Common myeloid progenitor, CD34-positive (primary cell): ENCODE measurements at places on chromosomes 11 and 22.

DNA sequence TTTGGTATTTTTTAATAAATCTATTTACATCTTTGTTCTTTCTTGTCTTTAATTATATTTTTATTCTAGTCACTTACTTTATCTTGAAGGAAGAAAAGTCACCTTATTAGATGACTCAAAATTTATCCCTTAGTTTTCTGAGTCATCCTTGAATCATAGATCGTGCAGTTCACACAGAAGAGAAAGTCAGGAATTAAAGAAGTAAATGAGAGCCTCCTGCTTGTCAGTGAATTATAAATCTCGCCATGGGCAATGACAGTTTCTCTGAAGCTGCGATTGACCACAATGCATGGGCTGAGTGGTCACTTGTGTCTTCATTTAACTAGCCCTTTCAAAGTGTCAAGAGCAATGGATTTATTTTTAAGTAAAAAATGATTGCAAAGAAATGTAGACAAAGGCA is 91.2 kb downstream of the LUZP2 start:
- DNase-seq: no peak

GRCh38 chr11:31969359-31969702 is 121.5 kb upstream of the RCN1 start:
- DNase-seq: no peak

- DNase-seq: no peak
Observed at GRCh38 chr11:4025248-4025966, 69.2 kb upstream of the RRM1 start.

DNA sequence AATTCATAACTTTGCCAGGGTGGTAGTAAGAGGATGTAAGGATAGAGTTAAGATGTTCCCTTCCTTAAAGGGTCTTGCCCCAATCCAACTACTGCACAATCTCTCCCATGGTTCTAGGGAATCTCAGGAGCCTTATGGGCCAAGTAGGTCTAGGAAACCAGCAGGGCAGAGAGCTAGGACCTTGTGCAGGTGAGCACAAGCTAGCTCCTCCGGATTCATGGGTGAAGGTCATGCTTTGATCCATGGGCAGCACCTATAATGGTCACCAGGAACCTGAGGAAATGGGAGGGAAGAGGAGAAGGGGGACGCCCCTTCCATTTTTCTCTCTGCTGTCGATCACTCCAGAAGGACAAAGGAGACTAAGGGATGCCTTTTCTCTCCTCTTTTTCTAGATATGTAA is 16.8 kb downstream of the KCNJ11 start:
- DNase-seq: peak; percentile 47

DNA sequence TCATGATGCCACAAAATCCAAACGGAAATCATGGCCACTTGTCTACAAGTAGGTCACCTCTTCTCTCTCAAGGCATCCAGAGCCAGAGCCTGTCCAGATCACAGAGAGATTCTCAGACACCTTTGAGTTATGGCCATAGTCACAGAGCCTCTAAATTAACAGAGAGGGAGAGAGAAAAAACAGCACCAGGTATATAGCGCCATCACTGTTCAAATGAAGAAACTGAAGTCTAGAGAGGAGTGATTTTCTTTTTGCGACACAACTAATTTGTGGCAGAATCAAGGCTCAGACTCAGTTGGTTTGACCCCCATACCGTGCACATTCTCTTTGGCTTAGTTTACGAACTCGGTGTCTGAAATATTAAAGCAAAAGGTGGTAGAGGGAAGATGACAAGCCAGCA is 512.9 kb downstream of the NTM start:
- no peak for DNase-seq

GRCh38 chr22:20656516-20656901 is 117.4 kb upstream of the SERPIND1 start:
- DNase-seq: peak; percentile 30

DNA sequence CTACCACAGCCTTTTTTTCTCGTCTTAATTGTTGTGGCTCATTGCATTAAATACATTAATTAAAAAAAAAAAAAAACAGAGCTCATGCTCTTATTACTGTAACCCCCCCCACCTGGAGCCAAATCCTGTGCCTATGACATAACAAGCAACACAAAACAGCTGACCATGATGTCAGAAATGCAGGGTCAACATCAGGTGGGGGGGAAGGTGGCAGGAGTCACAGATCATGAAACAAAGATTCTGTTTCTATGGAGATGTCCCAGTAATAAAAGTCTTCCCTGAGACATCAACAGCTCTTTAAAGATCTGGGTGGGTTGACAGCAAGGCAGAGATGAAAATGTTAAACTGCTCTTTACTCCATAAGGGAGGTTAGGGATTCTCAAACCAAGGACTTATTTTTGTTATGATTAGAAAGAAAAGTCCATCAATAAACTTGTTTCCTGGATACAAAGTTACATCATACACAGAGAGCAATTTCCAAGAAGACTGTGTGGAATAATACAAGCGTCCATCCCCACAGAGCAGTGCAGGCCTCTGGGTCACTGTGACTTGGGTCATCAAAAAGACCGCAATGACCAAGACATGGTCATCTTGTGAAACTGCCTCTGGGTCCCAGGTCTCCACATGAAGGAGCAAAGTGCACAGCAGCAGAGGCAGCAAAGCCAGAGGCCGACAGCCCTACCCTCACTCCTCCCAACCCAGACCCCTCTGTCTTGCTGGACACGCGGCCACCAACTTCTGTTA is 42.7 kb upstream of the CYP2D6 start:
- DNase-seq: no peak

- no peak for DNase-seq
Observed at GRCh38 chr11:3014943-3015342, 22.8 kb upstream of the NAP1L4 start.

DNA sequence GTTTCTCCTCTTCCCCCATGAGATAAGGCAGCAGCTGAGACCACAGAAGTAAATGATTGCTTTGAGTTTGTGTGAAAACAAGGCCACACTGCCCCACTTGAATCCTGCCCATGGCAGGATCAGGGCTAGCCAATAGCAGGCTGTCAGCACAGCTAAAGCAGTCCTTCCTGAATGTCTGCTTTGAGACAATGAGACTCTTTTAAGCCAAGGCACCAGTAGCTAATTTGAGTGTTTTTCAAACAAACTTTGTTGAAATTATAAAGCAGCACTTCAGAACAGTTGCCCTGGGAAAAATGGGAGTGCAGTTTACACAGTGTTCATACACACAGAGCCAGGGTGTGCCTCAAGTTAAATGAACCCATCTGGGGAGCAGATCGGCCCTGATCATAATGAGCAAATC is 103.5 kb upstream of the OR5AK2 start:
- no peak for DNase-seq

GRCh38 chr11:114820621-114821020 is 142.3 kb downstream of the NXPE2 start:
- no peak for DNase-seq

DNA sequence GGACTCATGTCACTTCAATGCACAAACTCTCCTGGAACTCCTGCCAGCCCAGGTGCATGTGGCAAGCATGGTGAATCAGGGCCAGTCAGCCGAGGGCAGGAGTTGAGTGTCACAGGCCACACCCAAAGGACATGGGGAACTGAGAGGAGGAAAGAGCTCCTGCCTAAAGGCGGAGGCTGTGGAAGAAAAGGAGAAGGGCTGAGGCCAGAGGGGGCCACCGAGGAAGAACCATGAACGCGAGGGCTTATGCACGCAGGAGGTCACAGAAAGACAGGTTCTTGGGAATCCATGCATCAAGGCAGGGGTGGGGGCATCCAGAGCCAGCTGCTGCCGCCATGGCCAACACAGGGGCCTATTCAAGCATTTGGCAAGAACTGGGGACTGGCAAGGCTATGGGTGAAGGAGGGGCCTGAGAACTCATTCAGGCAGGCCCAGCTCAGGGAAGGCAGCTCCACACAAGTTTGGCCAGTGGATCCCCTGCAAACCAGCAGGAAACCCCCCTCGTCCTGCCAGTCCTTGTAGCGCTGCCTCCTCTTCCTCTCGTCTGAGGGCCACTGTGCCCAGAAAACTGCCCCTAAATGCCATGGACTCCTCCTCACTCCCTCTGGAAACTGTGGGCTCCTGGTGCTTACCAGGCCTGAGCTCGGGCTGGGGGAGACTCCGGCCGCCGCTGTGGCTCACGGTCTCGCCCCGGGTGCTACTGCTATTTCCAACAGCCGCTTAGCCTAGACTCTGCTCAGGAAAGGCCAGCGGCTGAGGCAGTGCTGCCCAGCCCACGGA is 15.4 kb downstream of the PPM1F start:
- DNase-seq: no peak

DNA sequence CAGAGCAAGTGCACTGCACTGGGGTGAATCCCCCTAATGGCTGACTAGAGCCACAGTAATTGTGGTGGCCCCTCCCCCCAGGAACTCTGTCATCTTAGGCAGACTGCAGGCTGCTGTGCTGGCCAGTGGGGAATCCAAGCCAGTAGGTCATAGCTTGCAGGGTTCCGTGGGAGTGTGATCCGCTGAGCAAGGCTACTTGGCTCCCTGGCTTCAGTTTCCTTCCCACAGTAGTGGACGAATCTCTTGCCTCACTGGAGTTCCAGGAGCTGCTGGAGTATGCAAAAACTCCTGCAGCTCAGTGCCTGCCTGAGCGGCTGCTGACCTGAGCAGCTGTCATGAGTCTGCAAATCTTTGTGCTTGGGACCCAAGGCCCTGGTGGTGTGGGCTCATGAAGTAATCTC is 13.2 kb downstream of the OOSP3 start:
- peak; percentile 16 for DNase-seq

GRCh38 chr11:110089617-110090282 is 3.4 kb upstream of the ZC3H12C start:
- DNase-seq: no peak

DNA sequence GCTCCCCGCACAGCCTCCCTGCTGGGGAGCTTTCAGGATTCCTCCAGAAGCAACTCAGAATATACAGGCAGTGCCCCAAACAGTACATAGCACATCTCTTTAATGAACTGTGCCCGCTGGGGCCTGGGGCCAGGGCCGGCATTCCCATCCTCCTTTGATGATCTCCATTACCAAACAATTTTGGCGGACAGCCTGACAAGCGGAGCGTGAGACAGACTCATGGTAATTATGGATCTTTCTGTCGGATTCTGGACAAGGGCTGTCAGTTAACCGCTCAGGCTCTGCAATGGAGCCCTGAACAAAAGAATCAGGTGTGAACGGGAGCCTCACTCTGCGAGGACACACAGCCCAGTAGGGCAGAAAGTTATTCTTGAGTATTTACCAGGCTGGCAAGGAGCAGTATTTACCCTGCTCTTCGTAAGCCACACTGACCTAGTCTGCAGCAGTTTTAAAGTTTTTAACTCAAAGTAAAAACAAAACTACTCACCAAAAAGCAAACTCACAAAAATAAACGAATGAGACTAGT is 174.0 kb downstream of the TBC1D22A start:
- no peak for DNase-seq

DNA sequence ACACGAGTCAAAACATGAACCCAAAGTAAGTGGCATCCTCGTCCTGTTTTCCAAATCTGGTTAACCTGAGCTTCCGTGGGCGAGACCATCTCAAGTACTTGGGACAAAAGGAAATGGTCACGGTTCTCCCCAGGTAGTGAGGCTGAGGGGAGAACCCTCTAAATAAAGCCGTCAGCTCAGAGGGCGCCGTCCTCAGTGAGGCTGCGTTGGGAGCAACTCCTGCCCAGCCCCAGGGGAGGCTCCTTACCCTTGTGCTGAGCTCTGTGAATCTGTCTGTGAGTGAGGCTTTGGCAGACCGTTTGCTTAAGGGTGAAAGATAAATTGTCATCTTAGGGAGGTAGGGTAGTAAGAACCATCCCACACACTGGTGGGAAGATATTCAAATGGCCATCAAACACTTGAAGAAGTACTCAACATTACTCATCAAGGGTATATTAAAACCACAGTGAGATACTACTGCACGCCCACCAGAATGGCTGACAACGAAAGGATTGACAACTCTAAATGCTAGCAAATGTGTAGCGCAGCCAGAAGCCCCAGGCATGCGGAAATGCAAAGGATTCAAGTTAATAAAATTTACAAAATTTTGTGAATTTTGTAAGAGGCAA is 321.0 kb downstream of the TBC1D22A start:
- no peak for DNase-seq

GRCh38 chr22:19201869-19202798 is 23.6 kb upstream of the SLC25A1 start:
- DNase-seq: peak; percentile 10

GRCh38 chr11:43747130-43747802 is 66.7 kb downstream of the HSD17B12 start:
- DNase-seq: no peak

DNA sequence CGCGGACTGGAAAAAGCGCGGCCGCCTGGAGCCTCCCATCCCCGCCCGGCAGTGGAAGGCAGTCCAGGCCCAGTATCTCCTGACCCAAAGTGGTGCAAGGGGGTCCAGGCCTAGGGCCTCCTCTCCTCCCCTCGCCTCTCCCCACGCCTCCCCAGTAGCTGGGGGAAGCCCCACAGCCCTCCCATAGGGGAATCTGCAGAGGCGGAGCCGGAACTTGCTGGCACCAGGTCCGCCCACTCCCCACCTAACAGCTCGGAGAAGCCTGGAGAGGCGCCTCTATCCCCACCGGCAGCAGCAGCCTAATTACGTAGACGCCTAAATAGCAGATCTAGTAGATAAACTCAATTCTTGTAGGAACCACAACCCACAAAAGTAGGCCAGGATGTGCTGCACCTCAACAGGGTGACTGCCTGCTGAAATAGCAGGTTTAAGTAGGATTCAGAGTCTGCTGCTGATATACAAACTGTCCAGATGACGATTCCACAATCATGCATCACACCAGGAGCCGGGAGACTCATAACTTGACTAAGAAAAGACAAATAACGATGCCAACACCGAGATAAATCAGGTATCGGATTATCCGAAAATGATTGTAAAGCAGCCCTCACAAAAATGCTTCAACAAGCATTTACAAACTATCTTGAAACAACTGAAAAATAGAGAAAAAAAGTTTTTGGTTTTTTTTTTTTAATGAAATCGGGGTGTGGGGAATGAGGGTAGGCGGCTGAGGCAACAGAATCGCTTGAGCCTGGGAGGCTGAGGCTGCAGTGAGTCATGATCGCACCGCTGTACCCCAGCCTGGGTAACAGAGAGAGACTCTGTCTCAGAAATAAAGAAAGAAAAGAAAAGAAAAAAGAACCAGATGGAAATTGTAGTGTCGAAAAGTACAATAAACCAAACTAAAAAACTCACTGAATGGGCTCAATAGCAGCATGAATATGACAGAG is 11.4 kb upstream of the BRD1 start:
- peak; percentile 97 for DNase-seq

- DNase-seq: no peak
Observed at GRCh38 chr11:83122050-83122449, 34.9 kb upstream of the PCF11 start.

- no peak for DNase-seq
Observed at GRCh38 chr11:94106716-94107115, 21.9 kb upstream of the PANX1 start.

DNA sequence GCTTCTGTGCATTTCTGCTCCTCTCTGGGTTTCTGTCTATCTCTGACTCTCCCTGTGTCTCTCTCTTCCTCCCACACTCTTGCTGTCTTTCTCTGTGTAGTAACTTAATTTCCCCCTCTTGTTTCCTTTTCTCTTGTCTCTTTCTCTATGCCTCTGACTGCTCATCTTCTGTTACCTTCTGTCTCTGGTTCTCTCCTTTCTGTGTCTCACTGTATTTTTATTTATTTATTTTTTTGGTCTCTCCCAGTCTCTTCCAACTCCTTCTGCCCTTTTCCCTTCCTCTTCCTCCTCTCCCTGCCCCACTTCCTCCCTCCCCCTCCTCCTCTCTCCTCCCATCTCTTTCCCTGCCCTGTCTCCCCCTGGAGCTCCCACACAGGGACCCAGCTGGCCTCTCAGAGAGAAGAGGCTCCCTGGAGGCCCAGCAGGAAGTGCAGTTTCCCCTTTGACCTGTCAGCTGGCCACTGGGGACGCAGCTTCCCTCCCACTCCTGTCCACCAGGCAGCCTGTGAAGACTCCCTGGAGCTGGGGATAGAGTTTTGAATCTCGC is 38.3 kb upstream of the MYH9 start:
- DNase-seq: no peak

- no peak for DNase-seq
Observed at GRCh38 chr22:27131346-27131745, 474.0 kb downstream of the MIAT start.
